ENCODE measurements at places on chromosomes 5 and 9.

DNA sequence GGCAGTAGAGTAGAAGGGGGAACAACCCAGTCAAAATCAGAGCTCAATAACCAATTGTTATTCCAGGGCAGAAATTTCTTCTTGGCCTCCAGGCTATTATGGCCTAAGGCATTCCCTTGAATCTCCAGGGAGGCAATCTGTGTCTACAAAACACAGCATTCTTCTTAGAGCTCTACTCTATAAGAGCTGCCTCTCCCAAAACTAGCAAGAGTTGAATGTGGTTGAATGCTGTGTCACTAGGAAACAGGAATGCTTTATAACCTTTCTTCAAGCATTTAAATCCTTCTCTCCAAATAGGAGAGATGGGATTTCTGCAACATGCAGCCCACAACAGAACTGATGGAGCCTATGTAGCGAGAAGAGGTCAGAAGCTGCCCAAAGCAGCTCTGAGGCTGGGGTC is 97.1 kb upstream of the APC start:
- no peak for DNase-seq

GRCh38 chr5:95870105-95870672 is 47.7 kb upstream of the GLRX start:
- no peak for DNase-seq

- DNase-seq = no peak
Measured at GRCh38 chr9:94908583-94909249, 182.2 kb downstream of the AOPEP start.

- no peak for DNase-seq
Measured at GRCh38 chr9:86614871-86615849, 260.9 kb upstream of the TUT7 start.

- no peak for DNase-seq
Measured at GRCh38 chr9:106859957-106860720, 2.8 kb upstream of the ZNF462 start.

GRCh38 chr9:93276973-93277372 is 93.0 kb downstream of the WNK2 start:
- DNase-seq = no peak

DNA sequence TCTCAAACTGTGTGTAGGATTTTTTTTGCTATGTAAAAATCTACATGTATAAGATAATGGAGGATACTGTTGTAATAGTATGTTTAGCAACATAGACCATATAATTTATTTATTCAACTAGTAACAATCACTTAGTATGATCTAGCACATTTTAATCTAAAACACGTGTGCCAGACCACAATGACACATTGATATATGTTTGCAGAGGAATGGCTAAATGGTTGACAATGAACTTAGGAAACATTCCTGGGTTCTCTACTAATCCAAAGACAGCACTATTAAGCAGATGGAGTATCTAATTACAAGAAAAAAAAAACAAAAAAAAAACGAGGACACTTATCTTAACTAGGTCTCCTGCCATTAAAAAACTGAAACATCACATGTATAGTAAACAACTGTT is 261.7 kb upstream of the PAPPA start:
- no peak for DNase-seq

DNA sequence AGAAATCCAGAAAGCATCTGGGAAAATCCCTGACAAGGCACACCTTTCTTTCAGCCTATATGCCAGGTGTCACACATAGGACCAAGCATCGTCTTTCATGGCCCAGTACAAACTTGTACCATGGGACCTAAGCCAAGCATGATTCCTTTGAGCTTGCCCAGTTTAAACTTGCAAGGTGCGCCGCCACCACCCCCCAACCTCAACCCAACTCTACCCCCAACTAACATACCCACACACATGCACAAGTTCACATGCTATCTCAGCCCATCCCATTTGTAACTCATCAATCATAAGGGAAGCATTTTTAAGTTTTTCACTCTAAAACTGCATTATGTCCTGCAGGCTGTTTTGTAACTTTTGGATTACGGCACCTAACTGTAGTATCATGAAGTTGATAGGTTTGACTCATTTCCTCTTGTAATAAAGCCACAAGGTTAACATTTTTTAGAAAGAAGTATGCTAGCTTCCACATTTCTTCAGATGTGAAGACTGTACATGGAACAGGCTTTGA is 145.9 kb upstream of the FST start:
- DNase-seq = no peak

GRCh38 chr5:2776337-2777302 is 25.1 kb upstream of the IRX2 start:
- no peak for DNase-seq

DNA sequence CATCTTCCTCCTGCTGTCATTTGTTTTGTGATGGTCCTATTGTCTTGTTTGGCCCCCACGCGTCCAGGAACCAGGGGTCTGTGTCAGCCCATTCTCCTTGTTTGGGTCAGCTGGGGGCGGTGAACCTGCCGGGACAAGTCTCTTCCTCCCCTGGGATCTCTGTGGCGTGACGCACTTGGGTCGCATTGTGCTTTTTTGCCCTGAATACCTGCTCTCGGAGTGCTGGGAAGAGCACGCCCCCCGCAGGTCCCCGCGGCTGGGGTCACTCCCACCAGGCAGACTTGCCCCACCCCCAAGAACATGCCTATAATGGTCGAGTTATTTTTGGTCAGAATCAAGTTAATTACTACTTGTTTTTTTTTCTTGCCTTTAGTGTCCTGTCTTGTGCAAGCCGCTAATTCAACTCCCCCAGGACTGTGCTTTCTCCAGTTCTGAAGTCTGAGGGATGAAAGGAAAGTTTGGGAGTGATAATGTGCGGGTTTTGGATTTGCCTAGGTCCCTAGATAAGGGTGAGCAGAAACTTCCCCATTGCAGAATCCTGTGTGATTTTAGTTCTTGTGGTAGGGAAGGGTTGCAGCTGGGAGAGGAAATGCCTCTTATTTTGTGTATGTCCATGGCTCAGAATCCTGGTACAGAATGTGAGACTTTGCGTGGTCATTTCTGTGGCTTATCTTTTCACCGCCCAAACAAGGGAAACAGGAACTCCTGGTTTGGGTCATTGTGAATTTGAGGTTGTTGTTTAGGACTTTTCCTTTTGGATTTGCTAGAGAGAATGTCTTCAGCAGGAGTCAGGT is 789 bp downstream of the ACER2 start:
- DNase-seq = no peak

DNA sequence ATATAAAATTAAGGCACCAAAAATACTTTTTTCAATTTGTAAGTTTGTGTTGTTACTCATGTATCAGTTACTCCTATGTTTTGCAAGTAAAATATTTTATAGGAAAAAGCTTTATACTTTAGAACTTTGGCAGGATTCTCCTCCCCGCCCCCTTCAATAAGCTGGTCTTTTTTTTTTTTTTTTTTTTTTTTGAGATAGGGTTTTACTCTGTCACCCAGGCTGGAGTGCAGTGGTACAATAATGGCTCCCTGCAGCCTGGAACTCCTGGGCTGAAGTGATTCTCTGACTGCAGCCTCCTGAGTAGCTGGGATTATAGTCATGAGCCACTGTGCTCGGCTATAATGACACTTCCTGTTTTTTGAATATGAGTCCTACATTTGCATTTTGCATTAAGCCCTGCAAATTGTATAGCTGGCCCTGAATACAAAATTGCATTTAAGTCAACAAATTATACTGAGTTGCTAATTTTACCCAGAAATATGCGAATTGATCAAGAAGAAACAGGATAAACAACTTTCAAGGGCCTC is 192.9 kb downstream of the PIK3R1 start:
- DNase-seq = no peak

GRCh38 chr5:10746711-10747110 is 14.3 kb downstream of the DAP start:
- DNase-seq = no peak

GRCh38 chr5:116358911-116359418 is 215.7 kb downstream of the SEMA6A start:
- no peak for DNase-seq

DNA sequence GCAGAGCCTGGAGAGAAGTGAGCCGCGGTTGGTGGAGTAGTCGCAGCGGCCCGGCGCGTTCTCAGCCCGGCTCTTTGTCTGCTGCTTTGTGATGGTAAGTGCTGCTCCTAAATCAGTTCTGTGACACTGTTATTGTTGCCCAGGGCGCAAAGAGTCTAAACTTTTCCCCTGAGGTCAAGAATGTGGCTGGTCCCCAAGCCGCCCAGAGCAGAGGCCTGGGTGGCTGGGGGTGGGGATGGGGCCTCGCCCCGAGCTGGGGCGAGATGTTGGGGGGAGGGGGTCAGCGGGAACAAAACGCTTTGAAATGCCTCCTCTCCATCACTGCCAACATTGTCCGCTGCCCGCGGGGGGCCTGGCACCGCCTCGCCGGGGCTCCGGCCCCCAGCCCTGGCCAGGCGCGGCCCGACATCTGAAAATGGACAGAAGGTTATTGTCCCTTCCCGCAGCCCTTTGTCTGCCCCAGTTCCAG is 11.7 kb upstream of the CERCAM start:
- no peak for DNase-seq

GRCh38 chr5:172167895-172168294 is 20.1 kb downstream of the STK10 start:
- no peak for DNase-seq

- DNase-seq = no peak
Measured at GRCh38 chr9:124754289-124754688, 16.8 kb downstream of the NR6A1 start.

GRCh38 chr5:43623048-43623680 is 20.2 kb downstream of the NNT start:
- DNase-seq = no peak
